WTC11 (cell line): ENCODE measurements at places on chromosomes 4 and X. TPM values are rescaled to one million over a fixed set of nuclear protein-coding genes. Genes with fewer than 3 reads are reported as not detected.

CT55 gene
- total RNA-seq, result 0.24 TPM in 1 of 3 replicates, not detected in the others

CSAG1 gene
- 0.33 to 1.8 TPM (median 1.5 TPM) in 3 replicates for total RNA-seq

SPIN2A gene
- total RNA-seq, result 2.3 to 4.5 TPM (median 2.5 TPM) in 3 replicates

MAN2B2 gene
- total RNA-seq, result 6.3 to 8.0 TPM (median 7.5 TPM) in 3 replicates

HTN3 gene
- not detected in 3 replicates for total RNA-seq

S100P gene
- 0.55 TPM in 1 of 3 replicates, not detected in the others for total RNA-seq

ZC4H2 gene
- 23.7 to 25.7 TPM (median 25.2 TPM) in 3 replicates for total RNA-seq

RAI2 gene
- 0.57 to 0.78 TPM (median 0.77 TPM) in 3 replicates for total RNA-seq

APOOL gene
- total RNA-seq, result 14.4 to 15.9 TPM (median 15.0 TPM) in 3 replicates

ZNF275 gene
- 9.3 to 9.9 TPM (median 9.8 TPM) in 3 replicates for total RNA-seq

PCSK1N gene
- 7.4 to 8.0 TPM (median 7.5 TPM) in 3 replicates for total RNA-seq

SRPK3 gene
- total RNA-seq, result not detected in 3 replicates

ZMAT1 gene
- total RNA-seq, result 3.0 to 3.7 TPM (median 3.5 TPM) in 3 replicates

AFM gene
- not detected in 3 replicates for total RNA-seq

HSFX3 gene
- not detected in 3 replicates for total RNA-seq

AKAP14 gene
- total RNA-seq, result 0.85 to 1.6 TPM in 2 of 3 replicates, not detected in the other

ZCCHC12 gene
- total RNA-seq, result 0.87 to 0.94 TPM (median 0.92 TPM) in 3 replicates

EIF1AX gene
- total RNA-seq, result 128 to 159 TPM (median 131 TPM) in 3 replicates

COX7B2 gene
- not detected in 3 replicates for total RNA-seq

EDNRA gene
- 2.1 to 2.5 TPM (median 2.3 TPM) in 3 replicates for total RNA-seq

CSAG3 gene
- 13.0 to 14.1 TPM (median 13.2 TPM) in 3 replicates for total RNA-seq

MPP1 gene
- total RNA-seq, result 14.3 to 15.8 TPM (median 14.7 TPM) in 3 replicates
